Kidney epithelial cell (primary cell): ENCODE measurements at places on chromosomes 2 and 18. TPM values are rescaled to one million over a fixed set of nuclear protein-coding genes. Genes with fewer than 3 reads are reported as not detected.

TUBA3E gene
- not detected in 2 replicates for total RNA-seq

LYPD6B gene
- 1.2 and 5.3 TPM in 2 replicates for total RNA-seq

TDRD15 gene
- not detected in 2 replicates for total RNA-seq

HJURP gene
- 6.5 and 13.4 TPM in 2 replicates for total RNA-seq

TRIP12 gene
- total RNA-seq = 109 and 119 TPM in 2 replicates

SPP2 gene
- not detected in 2 replicates for total RNA-seq
